KBM-7 (cell line): ENCODE measurements at places on chromosomes 5 and 9.

DNA sequence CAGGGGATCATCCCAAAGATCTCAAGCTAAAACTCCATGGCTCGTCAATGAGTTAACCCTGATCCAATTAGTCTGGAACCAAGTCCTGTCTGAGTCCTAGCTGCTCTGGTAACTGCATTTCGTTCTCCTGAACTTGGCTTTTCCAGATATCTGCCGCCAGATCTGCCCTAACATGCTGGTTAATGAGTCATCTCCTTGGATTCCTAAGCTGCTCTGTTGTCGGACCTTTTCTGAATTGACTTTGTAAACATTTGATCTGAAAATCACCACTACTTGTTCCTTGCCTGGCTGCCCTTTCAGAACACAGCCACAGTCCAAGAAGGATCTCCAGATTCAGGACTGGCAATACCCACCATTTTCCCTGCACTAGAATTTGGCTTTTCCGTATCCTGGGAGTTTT, 473.0 kb downstream of the ZSWIM6 start:
- no peak for DNase-seq

DNA sequence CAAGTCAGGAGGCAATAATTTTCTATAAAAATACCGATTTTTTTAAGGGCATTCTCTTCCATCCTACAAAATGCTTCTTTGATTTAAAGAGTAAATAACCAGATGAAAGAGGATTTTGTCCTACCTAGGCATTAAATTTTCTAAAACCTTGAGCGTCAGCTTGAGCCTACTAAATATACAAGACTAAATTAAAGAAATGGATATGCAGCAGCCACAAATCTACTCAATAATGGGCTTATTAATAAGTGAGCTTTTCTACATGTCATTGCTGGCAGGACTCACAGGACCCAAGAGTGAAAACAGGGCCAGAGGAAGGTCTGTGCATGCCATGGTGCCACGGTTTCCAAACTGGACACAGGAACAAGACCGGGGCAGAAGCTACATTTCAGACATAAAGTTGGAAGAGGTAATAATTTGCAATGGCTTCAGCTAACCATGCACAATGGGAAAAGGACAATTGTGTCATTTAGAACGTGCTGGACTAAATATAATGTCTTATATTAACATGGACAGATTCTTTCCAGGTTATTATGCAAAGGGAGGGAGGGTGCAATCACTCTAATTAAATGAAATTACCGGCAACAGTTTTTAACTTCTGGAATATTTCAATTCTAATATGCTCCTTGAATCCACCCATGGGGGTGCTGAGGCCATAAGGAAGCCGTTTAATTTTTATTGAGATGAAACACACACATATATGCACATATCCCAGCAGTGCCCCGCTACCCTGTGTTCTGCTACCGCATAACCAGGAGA, 5.2 kb downstream of the WHRN start:
- DNase-seq, result no peak

- no peak for DNase-seq
These were observed 137.6 kb upstream of the WWC1 start for GRCh38 chr5:168153876-168154270.

DNA sequence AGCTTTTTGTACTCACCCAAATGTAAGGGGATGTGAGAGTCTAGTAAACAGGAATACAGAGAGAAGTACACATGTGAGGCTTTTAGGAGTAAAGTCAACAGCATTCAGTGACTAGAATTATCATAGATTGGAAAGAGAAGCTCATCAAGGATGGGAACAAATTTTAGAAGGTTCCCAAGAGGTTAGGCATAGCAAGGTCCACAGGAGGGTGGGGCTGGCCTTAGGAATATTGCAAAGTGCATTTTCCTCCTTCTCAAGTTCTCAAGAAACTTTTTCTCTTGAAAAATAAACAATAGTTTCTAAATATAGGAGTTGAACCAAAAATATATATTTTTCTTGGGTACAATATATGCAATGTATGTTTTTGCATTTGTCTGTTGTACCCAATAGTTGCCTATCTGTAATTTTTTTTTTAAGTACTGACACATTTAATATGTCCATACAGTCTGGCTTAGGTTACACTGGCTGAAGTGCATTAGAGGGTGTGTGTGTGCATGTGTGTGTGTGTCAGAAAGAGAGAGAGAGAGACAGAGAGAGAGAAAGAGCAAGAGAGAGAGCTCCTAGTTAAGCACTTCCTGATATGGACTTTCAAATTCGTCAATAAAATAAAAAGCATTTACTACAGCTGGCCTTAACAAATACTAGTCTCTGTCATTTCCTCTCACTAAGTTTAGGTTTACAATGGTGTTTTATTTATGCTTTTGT, 62.2 kb downstream of the SNX18 start:
- DNase-seq, result no peak

GRCh38 chr5:1347571-1347970, 2.7 kb upstream of the CLPTM1L start:
- no peak for DNase-seq

DNA sequence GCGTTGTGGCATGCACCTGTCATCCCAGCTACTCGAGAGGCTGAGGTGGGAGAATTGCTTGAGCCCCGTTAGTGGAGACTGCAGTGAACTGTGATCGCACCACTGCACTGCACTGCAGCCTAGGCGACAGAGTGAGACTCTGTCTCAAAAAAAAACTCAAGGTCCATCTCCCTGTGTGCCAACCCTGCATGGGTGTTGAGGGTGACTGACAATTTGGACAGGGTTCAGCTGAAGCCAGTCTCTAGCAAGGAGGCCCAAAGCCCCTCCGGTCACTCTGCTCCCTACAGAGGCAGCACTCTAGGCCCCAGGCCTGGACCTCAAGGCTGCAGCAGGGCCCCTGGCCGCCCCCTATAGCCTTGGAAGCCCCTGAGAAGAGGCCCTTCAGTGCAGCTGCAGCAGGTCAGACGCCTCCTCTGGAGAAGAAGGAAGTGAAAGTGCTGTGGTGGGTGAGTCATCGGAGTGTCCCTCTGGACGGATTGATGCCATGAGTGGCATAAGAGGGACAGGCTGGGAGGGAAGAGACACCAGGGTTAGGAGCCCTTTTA, 39.2 kb upstream of the NEK6 start:
- peak; percentile 79 for DNase-seq

DNA sequence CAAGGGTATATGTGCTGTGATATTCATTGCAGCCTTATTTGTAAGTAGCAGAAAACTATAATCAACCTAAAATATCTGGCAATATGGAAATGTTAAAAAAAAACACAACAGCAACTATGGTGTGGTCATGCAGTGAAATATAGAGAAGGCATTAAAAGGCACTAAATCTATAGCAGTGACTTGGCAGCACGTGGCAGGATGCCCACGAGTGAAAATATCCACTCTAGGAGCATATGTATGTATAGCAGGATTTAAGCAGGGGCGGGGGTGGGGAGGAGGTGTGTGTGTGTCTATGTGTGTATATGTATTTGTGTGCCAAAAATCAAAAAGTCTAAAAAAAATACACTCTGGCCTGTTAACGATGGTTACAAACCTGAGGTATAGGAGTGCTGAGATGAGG, 115.6 kb downstream of the RPS23 start:
- no peak for DNase-seq

- no peak for DNase-seq
These were observed 124.9 kb downstream of the FGF1 start for GRCh38 chr5:142561029-142561428.

- no peak for DNase-seq
These were observed 20.2 kb upstream of the ALDOB start for GRCh38 chr9:101455656-101456240.

DNA sequence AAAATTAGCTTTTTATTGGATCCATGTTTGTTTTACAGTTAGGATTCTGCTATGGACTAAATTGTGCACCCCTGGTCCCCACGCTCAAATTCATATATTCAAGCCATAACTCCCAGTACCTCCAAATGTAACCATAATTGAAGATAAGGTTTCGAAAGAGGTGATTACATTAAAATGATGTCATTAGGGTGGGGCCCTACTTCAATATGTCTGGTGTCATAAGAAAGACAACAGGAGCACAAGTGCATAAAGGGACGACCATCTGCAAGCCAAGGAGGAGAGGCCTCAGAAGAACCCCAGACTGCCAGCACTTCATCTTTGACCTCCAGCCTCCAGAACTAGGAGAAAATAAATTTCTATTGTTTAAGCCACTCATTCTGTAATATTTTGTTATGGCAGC, 7.4 kb upstream of the HNRNPA0 start:
- DNase-seq, result no peak

DNA sequence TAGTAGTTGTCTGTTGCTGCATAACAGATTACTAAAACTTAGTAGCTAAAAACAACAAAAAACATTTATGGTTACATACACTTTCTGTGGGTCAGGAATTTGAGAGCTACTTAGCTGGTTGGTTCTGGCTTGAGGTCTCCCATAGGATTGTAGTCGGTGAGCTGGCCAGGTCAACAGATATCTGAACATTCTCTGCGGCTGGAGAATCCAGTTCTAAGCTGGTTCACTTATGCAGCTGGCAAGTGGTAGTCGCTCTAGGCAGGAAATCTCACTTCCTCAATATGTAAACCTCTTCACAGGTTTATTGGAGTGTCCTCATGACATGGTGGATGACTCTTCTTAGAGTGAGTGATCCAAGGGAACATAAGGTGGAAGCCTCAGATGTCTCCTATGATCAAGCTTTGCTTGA, 65.7 kb upstream of the TNFAIP8 start:
- peak; percentile 65 for DNase-seq

- no peak for DNase-seq
These were observed 165.4 kb downstream of the AUH start for GRCh38 chr9:91196103-91196950.

DNA sequence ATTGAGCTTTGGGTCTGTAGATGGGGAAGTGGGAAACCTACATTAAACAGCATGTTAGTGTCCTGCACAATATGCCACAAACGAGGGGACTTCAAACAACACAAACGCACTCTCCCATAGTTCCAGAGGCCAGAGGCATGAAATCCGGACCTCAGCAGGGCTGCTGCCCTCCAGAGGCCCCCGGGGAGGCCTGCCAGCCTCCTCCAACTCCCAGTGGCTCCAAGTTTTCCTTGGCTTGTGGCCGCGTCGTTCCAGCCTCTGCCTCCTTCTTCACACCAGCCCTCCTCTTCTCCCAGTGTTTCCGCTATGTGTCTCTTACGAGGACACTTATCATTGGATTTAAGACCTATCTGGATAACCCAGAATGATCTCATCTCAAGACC, 13.3 kb upstream of the COL5A1 start:
- DNase-seq, result no peak

DNA sequence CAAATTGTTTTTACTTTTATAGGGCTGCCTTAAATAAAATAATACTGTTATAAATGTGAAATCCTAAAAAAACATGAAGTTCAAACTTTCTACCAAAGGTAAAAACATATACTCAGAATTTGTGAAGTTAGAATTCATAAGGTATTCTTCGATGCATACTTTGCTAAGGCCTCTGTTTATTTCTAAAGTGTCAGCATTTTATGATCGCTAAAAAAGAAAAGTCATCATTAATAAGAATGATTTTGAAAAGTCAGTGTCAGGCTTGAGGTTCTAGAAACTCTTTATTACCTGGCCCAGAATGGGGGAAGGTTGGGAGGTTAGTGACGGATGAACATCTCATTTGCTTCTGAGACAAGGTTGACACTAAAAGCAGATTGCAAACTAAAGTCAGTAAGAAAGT, 26.2 kb upstream of the NADK2 start:
- DNase-seq, result no peak

- peak; percentile 72 for DNase-seq
These were observed 171.6 kb downstream of the FAM174A start for GRCh38 chr5:100706776-100707175.

GRCh38 chr5:73966451-73966850, 340.5 kb downstream of the ARHGEF28 start:
- no peak for DNase-seq

- no peak for DNase-seq
These were observed 19.9 kb upstream of the CDH6 start for GRCh38 chr5:31173614-31174013.

- no peak for DNase-seq
These were observed 95.7 kb downstream of the CEMIP2 start for GRCh38 chr9:71672573-71672972.

GRCh38 chr9:126681336-126681735, 67.6 kb downstream of the LMX1B start:
- DNase-seq, result no peak

DNA sequence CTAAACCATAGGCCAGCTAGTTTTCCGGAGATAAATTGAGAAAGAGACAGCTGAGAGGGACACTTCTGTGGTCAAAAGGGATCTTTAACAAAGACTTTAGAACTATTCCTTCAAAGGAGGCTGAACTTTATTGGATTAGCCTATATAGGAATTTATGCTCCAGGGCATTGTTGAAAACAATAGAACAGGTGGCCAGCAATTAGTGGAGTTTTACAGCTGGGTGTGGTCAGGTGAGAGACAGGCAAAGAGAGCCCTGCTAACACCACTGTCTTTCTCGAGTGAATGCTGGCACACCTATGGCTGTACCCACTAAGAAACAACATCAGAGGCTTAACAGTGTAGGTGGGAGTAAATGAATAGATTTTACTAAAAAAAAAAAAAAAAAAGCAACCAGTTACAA, 16.7 kb upstream of the TLR4 start:
- DNase-seq, result no peak

DNA sequence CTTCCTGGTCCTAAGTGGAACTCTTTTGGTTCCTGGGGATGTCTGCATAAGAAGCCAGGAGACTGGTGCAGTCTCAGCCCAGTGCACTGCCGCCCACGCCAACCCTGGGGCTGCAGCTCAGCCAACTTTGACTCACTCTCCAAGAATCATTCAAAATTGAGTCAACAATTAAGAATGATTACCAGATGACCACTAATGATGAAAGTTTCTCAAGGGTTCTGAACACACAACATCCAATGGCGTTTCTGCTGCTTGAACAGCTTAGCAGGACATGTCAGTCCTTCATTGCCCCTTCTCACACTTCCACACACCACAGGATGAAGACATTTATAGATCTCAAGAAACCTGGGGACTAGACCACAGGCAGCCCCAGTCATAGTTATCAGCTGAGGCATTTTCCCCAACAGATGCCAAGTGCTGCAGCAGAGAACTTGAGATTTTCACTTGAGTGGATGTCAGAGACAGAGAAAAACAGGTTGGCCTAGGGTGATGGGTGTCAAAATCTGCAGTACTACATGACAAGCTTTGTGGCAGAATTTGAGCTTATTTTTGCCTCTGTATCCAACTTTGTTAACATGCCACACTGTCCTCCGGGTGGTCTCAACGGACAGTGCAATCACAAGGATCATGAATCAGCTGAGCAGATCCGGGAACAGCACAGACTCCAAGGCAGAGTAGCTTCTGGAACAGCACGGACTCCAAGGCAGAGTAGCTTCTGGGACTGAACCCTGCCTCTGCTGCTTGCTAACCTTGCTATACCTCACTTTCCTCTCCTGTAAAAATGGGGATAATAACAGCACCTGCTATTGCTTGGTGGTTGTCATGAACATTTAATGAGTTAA, 356.1 kb downstream of the SPOCK1 start:
- no peak for DNase-seq
